ENCODE measurements at places on chromosomes 12 and 14.

DNA sequence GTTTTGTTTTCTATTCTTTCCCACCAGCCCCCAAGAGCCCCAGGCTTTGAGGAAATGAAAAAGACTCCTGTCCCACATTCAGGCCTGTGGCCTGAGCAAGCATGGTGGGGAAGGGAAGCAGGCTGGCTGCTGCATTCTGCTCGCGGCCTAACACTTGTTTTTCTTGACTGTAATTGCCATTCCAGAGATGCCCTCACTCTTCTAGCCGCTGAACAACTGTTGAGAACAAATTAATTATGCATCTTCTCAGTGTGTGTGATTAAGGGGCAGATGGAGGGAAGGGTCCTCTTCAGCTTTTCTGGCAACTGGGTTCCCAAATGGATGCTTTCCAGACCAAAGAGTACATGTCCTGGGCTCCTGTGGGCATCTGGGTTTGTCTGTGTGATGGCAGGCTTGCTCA is 43.3 kb downstream of the ADCK1 start:
- no peak for DNase-seq

GRCh38 chr14:103521438-103521950 is 1.1 kb downstream of the CKB start:
- DNase-seq = no peak

- DNase-seq = no peak
These were observed 50.9 kb downstream of the CHGA start for GRCh38 chr14:92973798-92974372.

- DNase-seq = no peak
These were observed 2.0 kb downstream of the EMC9 start for GRCh38 chr14:24139272-24139934.

GRCh38 chr12:39431797-39432196 is 11.1 kb downstream of the KIF21A start:
- DNase-seq = no peak

DNA sequence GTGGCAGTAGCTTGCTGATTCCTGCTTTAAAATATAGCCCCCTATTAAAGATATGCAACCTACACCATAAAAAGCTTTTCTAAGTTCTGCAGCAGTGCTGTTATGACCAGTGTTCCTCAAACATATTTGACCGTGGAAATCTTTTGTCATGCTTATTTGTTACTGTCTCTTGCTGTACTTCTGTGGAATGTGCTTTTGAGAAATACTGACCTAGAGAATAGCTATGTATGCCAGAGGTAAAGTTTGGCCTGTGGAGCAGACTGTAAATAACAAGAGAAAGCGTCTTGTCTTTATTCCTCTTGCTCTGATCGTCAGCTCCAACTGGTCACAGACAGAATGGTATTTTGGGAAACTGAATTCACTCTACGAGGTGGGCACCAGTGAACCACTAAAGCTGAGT is 239.0 kb downstream of the FBXL14 start:
- DNase-seq = no peak

DNA sequence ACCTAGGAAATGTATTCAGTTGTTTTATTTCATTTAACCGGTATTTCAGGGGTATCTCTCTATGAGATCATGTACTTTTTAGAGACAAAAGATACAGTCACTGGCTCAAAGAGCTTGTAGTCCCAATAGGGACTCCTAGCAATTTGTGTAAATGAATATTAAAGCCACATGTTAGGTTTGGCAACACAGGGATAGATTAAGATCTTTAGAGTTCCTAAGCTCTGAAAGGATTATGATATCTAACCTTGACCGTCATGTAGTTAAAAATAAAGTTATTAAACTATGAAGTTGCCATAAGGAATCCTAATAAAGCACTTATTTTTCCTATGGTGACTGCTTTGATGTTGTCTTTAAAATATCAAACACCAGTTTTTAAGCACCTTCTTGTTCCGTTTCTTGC is 100.4 kb upstream of the FGD4 start:
- DNase-seq = no peak

DNA sequence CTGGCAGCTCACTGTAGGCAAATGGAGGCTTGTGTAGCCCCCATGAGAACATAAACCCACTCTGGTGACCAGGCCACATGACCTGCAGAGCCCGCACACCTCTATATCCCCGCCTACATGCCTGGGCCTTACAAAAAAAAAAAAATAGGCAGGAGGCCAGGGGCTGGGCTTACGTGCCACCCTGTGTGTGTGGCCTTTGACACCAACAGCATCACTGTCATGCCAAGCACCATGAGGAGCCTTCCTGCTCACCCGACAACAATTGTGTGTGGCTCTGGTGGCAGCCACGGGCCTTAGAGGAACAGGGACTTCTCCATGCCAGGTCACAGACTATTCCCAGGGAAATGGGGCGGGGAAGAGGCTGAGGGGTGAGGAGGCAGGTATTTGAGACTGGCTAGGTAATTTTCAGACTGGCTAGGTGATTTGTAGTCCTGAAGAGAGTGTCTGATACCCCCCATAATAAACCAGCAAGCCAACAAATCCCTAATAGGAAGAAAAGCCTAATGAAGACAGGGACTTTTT is 140.0 kb downstream of the DPF3 start:
- DNase-seq = no peak

DNA sequence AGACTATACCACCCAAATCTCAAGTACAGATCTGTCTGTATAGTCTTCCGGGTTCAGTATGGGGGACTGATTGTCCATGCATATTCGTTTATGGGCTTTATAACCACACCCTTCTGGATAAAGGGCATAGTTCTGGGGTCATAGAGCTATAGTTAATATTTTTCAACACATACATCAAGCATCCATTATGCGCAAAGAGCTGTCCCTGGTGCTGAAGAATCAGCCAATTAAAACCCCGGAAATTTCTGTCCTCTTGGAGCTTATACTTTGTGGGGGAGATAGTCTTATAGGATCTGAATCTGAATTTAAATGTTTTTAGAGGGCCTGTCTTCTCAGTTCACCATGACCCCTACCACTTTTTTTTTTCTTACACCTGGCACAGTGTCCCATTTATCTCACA is 256.7 kb downstream of the SUDS3 start:
- no peak for DNase-seq

GRCh38 chr12:43273467-43273866 is 278.5 kb downstream of the ADAMTS20 start:
- no peak for DNase-seq

DNA sequence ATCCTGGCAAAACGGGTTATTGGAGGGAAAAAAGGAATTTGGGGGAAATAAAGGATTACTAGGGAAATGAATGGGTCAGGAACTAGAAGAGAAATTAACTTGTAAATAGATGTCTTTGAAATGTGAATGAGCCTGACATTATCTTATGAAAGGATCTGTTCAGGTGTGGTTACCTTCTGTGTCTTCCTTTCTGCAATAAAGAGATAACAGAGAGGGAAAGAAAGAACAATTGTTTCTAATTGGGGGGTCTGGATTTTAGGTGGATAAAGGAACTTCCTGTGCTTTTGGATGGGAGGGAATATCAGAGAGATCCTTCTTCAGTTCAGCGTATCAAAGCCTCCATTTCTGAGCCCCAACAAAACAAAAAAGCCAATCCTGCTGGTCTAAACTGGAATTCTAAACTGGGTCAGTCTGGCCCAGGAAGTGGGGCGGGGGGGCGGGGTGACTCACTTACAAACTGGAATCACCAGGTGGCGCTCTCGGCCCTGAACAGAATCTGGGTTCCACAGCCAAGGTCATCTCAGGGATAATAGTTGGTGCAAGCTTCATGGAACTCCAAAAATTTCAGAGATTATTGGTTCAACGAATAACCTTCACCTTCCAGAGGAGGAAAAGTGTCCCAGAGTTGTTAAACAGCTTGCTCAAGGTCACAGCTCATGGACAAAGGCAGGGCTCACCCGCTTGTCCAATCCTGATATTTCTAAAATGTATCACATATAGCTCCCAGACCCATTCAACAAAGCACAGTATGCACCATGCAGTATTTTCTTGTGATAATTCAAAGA is 15.2 kb upstream of the PEBP1 start:
- DNase-seq = peak; percentile 41

DNA sequence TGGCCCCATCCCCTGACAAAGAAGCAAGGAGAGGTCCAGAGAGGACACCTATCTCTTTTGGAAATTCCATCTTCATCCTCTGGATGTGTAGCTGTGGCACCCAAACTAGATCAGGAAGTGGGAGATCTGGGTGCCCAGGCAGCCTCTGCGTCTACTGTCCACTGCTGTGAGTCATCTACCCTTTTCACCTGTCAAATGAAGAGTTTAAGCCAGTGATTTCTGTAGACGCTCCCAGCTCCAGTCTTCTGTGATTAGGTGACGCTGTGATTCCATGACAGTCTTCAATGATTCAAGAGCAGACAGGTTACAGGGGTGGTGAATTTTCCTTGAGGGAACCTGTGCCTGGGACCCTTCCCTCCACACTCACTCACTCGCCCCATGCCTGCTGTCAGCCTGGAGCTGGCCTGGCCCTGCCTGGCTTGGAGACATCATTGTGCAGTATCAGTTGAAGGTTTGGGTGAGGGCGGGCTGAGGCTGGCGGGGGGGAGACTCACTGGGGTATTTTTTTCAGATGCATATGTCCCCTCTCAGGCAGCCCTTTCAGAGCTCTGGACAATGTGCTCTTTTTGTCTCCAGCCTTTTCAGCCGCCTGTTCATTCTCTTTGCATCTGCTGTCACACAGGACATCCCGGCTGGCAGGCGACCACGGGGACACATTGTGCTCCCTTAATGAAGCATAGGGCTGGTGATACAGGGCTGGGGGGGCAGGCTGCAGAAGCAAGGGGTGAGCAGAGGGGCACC is 56.8 kb upstream of the PARP11 start:
- no peak for DNase-seq

GRCh38 chr14:48333221-48333920 is 658.0 kb upstream of the MDGA2 start:
- no peak for DNase-seq

GRCh38 chr14:71354801-71355200 is 447.5 kb downstream of the PCNX1 start:
- no peak for DNase-seq

GRCh38 chr12:91852634-91853033 is 293.0 kb downstream of the BTG1 start:
- no peak for DNase-seq

DNA sequence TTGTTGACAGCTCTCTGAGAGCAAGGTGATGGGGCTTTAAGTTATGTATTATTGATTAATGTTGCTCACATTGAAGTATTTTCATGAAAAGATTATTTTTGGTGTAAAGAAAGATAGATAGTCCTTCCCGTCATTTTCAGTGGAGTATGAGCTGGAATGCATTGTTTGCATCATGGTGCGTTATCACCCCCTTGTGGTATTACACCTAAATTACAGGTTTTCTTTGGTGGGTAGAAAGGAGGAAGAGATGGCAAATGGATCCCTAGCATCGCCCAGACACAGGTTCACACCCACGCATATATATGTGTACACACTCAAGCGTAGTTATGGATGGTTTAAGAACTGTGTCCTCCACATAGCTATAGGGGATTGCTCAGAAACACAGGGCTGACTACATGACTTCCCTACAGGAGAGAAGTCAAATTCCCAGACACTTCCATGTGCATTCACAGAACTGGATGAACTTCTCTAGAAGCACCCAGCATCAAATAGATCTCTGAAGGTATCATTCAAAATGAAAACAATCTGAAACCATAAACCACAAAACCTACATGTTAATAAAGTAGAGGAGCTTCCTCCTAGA is 14.4 kb upstream of the SERPINA10 start:
- DNase-seq = no peak

DNA sequence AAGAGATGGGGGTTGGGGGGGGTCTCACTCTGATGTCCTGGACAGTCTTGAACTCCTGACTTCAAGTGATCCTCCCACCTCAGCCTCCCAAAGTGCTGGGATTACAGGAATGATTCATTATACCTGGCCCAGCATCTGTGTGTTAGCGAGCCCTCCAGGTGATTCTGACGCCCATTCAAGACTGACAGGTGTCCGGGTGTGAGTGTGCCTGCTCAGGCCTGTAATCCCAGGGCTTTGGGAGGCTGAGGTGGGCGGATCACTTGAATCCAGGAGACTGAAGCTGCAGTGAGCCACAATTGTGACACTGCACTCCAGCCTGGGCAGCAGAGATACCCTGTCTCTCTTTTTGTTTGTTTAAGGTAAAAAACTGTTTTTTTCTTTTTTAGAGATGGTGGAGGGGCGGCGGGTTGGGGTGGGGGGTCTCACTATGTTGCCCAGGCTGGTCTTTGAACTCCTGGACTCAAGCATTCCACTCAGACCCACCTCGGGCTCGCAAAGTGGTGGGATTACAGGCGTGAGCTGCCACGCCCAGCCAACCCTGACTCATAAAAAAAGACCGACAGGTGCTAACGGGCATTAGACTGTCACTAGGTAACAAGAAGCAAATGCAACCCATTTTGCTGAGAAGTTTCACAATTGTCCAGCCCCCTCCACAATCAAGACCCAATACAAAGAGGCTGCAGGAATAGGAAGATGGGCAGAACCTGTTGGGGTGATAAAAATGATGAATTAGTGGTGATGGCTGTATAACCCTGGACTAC is 4.7 kb downstream of the VSIG10 start:
- DNase-seq = no peak

- DNase-seq = no peak
These were observed 530.5 kb downstream of the NOVA1 start for GRCh38 chr14:26067341-26067740.

GRCh38 chr12:59839514-59839913 is 243.7 kb downstream of the SLC16A7 start:
- no peak for DNase-seq

GRCh38 chr14:38108681-38109080 is 99.0 kb upstream of the SSTR1 start:
- DNase-seq = no peak

DNA sequence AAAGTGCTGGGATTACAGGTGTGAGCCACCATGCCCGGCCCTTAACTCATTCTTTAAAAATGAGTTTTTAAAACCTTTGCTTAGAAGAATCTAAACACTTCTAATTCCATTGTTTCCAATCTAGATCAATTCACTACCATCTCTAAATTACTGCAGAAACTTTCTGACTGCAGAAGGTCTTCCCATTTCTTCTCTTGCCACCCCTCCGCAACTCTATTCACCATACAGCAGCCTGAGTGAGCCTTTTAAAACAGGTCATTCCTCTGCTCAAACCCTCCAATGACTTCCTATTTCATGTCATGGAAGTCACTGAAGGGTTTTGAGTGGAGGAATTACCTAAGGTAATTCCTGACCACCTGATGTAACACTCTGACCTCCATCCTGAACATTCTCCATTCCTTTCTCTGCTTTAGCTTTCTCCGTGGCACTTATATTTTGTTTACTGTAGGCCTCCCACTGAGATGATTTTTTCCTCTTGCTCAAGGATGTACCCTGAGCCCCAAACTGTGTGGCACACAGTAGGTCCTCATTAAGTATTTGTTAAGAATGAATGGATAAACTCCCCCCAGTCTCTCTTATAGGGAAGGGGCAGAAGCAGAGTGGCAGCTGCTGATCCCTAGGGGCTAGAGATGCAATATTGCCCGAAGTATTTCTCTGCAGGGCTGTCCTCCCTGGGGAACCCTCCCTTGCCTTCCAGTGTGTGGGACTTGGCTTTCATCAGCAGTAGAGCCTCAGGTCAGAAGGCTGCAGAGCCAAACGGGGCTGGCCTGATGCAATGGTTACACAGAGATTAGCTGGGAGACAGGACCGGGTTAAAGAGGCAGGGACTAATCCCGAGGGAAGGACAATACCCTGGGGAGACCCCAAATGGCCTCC is 1.2 kb downstream of the DDIT3 start:
- DNase-seq = no peak
